ENCODE measurements at places on chromosomes 5 and 9. TPM values are rescaled to one million over a fixed set of nuclear protein-coding genes. Genes with fewer than 3 reads are reported as not detected.

LCN9 gene
- not detected for total RNA-seq

FYB1 gene
- total RNA-seq, result not detected

RANBP3L gene
- total RNA-seq, result not detected

LCN15 gene
- 0.05 TPM for total RNA-seq

DBN1 gene
- total RNA-seq, result 157 TPM

ANKDD1B gene
- 1.1 TPM for total RNA-seq

FOXB2 gene
- not detected for total RNA-seq

SLCO6A1 gene
- not detected for total RNA-seq

SLC46A2 gene
- not detected for total RNA-seq

BSPRY gene
- total RNA-seq, result not detected

RANBP17 gene
- 16.3 TPM for total RNA-seq

TRIP13 gene
- total RNA-seq, result 39.6 TPM

CTSV gene
- total RNA-seq, result 2.1 TPM

TIFAB gene
- not detected for total RNA-seq

SERF1A gene
- total RNA-seq, result 5.4 TPM

CSF2 gene
- total RNA-seq, result 0.34 TPM

FIBCD1 gene
- total RNA-seq, result 0.05 TPM

GCNT4 gene
- total RNA-seq, result 0.19 TPM

IFNE gene
- 0.05 TPM for total RNA-seq

IL13 gene
- total RNA-seq, result not detected

HEMGN gene
- total RNA-seq, result not detected

SAXO1 gene
- not detected for total RNA-seq

FKBP15 gene
- 25.3 TPM for total RNA-seq

AGXT2 gene
- total RNA-seq, result not detected

SLC36A3 gene
- total RNA-seq, result not detected

CHSY3 gene
- total RNA-seq, result 3.9 TPM

LRRC14B gene
- not detected for total RNA-seq

GABRB2 gene
- total RNA-seq, result not detected

PRUNE2 gene
- total RNA-seq, result 7.8 TPM

OTP gene
- total RNA-seq, result not detected

All from dermis blood vessel endothelial cell (primary cell).